ENCODE measurements at places on chromosomes 6 and 20. TPM values are rescaled to one million over a fixed set of nuclear protein-coding genes. Genes with fewer than 3 reads are reported as not detected.

RAB44 gene
- 0.23 TPM for polyA plus RNA-seq

- DNase-seq = no peak
Observed at GRCh38 chr6:13331516-13332348, 3.4 kb upstream of the TBC1D7 start.

FOXF2 gene
- polyA plus RNA-seq = 0.16 TPM

LPA gene
- polyA plus RNA-seq = 0.28 TPM

DNA sequence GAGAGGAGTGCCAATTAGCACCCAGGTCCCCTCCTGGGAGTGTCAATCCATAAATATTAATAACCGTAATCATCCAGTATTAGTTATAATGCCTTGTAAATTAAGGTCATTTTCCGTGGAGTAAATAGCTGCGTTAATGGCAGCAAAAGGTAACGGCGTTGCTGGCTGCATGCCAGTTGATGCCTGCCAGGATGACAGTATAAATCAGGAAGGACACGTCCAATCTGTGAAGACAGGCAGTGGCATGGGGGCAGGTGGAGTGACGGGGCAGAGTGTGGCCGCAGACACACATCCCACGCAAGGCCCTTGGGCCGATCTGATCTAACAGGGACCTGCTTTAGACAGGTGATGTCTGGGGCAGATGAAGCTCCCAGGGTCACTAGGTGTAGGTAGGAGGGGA lies 49.1 kb downstream of the KCNB1 start:
- no peak for DNase-seq

- DNase-seq = no peak
Observed at GRCh38 chr20:22004946-22005345, 299.5 kb downstream of the PAX1 start.

DNA sequence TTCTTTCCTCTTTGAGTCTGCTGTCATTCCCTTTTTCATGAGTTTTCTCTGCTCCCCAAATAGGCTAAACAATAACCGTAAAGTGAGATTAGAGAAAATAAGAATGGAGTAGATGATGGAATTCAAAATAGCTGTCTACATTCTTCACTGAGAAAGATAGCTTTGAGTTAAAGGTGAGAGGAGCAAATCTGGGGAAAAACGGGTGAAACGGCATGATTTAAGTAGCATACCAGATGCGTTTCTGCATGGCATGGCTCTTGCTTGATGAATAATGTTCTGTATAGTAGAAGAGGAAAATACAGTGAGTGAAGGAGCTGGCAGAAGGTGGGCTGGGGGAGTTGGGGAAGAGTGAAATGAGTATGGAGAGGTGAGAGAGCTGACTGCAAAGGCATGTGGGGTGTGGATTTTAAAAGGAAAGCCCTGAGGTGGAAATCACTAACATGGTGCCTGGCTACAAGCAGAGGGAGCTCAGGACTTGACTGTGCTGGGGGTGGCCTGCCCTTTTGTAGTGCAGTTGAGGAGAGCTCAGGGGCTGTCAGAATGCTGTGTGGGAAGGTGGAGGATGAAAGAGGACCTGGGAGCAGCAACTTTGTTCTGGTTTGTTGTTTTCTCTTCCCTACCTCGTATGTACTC lies 8.8 kb downstream of the BICRAL start:
- DNase-seq = no peak

- no peak for DNase-seq
Observed at GRCh38 chr20:18718129-18718528, 95.5 kb upstream of the SCP2D1 start.

- peak; percentile 56 for DNase-seq
Observed at GRCh38 chr6:112086744-112087135, 542 bp downstream of the TUBE1 start.

PNISR gene
- 286 TPM for polyA plus RNA-seq

GRCh38 chr20:15862178-15862577 lies 711.1 kb downstream of the KIF16B start:
- no peak for DNase-seq

HIVEP2 gene
- polyA plus RNA-seq = 13.8 TPM

EFCAB8 gene
- polyA plus RNA-seq = 0.13 TPM

SLC22A16 gene
- polyA plus RNA-seq = 0.27 TPM

MMP24OS gene
- polyA plus RNA-seq = 37.8 TPM

- no peak for DNase-seq
Observed at GRCh38 chr6:169997187-169997929, 245.9 kb downstream of the ERMARD start.

- no peak for DNase-seq
Observed at GRCh38 chr6:50966532-50966931, 147.9 kb downstream of the TFAP2B start.

MYLK4 gene
- 1.4 TPM for polyA plus RNA-seq

DNA sequence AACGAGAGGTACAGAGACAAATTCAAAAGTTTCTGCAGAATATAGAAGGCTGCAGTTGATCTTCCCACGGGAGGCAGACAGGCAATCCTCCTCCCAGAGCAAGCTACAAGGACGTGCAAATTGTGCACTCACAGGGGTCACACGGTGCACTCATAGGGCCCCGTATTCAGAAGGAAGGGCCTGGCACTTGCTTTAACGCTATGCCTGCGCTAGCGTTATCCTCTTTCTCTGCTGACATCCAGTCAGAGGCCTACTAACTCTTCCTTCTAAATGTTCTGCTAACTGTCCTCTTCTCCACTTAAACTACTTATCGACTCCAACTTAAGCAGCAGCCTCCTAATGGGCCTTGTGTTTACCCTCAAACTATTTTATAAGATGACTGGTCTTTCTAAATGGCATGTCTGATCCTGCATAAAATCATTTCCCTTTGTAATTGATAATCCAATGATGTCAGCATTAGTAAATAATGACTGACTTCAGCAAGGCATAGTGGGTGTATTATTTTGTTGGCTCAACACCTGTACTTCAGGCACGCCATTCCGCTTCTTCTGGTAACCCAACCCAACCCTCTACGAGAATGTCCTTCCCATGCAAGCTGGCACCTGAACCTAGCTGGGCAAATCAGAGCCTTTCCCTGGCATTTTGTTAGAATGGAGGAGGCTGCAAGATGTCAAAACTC lies 2.2 kb downstream of the IFNGR1 start:
- no peak for DNase-seq

CALHM5 gene
- polyA plus RNA-seq = 3.0 TPM

TNNC2 gene
- 0.95 TPM for polyA plus RNA-seq

GRCh38 chr20:44394452-44394701 lies 38.9 kb downstream of the HNF4A start:
- no peak for DNase-seq

- no peak for DNase-seq
Observed at GRCh38 chr20:54229566-54230160, 21.8 kb downstream of the PFDN4 start.

GRCh38 chr20:2807019-2807418 lies 6.6 kb upstream of the CPXM1 start:
- no peak for DNase-seq

DNA sequence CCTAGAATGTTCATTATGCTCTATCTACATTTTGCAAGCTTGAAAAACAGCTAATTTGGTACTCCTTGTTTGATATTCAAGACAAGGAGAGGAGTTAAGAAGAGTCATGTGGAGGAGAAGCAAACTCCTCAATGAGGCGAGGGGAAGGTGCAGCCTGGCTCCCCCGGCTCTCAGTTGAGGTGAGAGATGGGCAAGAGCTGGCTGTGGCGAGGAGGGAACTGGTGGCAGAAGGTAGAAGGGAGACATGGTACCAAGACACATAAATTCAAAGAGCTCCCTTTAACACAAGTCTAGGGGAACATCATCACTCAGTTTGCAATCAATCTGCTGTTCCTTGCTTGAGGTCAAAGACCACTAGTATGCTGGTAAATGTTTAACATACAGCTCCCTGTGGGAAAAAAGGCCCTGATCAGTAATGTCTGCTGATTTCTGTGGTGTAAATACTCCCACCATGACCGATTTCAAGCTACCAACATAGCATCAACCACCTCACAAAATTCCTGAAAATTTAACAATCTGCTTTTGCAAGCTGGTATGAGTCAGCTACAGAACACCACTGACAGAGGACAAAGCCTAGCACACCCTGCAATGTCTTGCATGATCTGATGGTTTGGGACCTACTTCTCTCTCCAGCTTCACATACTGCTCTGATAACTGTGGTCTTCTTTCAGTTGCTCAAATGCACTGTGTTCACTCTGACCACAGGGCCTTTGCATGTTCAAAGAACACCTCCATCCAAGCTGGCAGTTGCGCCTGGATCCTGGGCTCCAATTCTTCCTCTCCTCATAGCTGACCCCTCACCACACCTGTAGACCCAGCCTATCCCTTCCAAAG lies 516.3 kb upstream of the CHD6 start:
- no peak for DNase-seq

LY6G6C gene
- 0.47 TPM for polyA plus RNA-seq

- DNase-seq = no peak
Observed at GRCh38 chr6:31057426-31058003, 47.2 kb downstream of the MUC22 start.

DNA sequence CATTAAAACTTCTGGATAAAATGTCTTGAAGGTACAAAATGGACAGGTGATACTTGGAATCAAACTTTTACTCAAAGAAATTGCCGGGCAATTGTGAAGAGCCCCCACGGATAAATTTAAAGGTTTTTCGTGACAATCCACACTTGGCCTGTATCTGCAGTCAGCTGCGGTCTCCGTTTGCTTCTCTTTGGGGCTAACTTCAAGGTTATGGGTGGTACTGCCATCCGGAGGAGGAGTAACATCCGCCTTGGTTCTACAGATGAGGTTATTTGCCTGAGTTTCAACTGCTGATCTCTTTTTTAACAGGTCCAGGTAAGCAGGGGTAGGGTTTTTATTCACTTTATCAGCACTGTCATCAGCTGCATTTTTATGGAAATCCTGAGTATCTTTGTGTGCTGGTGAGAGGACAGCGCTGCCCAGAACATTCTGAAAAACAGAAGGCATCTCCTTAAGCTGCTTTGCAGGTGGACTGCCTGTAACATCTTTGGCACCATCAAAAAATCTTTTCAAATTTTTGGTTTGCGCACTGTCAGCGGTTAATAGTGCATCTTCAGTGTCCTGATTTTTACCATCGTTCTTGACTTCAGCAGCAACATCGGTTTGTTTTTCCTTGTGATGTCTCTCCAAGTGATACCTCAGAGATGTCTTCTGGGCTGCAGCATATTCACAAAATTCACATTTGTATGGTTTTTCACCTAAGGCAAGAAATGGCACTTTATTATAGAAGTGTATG lies 16.9 kb downstream of the ZNF217 start:
- DNase-seq = no peak

- DNase-seq = no peak
Observed at GRCh38 chr6:75896526-75896925, 147.5 kb downstream of the MYO6 start.

DNA sequence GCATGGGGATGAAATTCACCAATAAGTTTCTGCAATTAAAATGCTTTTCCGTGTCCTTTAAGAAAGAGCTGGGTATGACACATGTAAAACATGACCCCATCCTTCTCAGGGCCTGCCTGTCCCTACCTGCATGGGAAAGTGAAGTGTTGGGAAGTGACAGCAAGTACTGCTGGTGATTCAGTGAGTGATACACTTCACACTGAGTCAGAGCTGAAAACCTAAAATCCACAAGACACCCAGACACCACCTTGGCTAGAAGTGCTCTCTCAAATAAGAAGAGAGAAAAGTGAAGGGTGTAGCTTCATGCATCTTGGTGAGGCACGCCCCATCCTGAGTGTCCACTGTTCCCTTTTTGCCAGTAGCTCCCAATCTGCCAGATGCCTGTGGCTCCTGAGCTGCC lies 3.3 kb downstream of the RAB22A start:
- DNase-seq = no peak

GRCh38 chr20:48800177-48800576 lies 27.6 kb downstream of the PREX1 start:
- no peak for DNase-seq

DNA sequence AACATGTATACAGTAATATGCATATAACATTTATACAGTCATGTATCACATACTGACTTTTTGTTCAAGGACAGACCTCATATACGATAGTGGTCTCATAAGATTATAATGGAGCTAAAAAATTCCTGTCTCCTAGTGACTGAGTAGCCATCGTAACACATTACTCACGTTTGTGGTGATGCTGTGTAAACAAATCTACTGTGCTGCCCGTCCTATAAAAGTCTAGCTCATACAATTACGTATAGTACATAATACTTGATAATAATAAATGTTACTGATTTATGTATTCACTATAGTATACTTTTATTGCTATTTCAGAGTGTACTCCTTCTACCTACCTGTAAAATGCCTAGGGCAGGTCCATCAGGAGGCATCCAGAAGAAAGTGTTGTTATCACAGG lies 17.4 kb downstream of the SERAC1 start:
- DNase-seq = no peak

CRIP3 gene
- polyA plus RNA-seq = 2.2 TPM

DNA sequence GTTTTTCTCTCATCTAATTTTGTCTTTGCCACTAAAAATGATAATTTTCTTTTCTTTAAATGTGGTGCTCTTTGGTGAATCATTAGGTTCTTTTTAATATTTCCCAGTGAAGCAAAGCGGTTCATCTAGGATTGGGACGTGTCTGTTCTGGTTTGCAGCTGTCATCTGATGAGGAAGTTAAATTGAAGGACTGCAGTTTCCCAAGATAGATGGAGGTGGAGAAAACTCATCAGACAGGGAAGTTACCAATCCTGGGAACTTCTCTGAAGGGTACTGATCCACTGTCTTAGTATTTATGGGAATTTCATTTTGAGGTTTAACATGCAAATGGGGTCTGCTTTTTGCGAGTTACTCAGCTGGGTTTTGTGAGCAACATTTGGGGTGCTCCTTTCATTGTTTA lies 2.4 kb upstream of the AARS2 start:
- no peak for DNase-seq

UBE2V1 gene
- 172 TPM for polyA plus RNA-seq

All from left renal cortex interstitium (tissue), 4 donors.